ENCODE measurements at places on chromosomes 16 and 17.

DNA sequence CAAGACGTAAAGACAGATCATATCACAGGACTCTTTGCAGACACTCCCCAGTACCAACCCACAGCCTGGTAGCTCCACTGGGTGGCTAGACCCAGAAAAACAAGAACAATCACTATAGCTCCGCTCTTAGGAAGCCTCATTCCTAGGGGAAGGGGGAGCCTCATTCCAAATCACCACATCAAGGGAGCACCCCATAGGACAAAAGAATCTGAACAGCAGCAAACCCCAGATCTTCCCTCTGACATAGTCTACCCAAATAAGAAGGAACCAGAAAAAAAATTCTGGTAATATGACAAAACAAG, 237.8 kb downstream of the CEP112 start:
- DNase-seq: no peak

GRCh38 chr16:80606221-80606766, 65.5 kb downstream of the DYNLRB2 start:
- DNase-seq: no peak

DNA sequence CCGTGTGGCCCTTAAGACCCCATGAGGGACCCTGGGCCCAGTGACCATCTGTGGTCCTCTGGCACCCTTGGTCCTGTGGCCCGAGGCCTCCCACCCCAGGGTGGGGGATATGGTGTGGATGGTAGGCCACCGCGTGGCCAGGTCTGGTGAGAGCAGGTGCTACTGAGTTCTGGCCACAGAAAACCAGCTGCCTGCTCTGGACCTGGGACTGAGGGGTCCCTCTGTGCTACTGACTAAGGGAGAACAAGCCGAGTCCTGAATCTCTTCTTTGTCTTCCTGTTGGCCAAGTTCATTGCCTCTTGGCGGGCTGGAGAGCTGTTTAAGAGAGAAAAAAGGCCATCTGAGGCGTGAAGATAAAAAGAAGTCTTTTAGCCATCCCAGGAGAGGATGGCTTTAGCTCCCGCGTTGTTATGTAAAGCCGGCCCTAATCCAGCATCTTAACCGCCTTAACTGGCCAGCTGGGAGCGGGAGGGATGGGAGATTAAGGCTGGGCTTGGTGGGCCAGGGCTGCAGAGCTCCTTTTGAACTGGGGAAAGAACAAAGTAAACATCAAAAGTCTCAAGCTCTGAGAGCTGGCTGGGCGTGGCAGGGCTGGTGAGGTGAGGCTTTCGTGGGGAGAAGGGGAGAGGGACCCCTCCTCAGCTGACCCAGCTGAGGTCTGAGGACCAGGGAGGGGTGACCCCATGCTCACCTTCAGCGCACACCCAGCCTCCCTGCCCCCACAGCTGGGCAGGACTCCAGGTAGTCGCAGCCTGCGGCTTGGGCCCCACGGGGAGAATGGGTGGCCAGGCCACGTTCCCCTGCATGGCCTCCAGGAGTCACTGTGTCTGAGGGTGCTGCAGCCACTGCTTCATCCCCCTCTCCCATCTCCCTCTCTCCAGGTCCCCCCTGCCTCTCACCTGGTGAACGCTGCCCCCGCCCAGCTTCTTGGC, 62.4 kb downstream of the NKD1 start:
- DNase-seq: no peak

GRCh38 chr17:76697702-76698465, 12.9 kb downstream of the MXRA7 start:
- DNase-seq: no peak

DNA sequence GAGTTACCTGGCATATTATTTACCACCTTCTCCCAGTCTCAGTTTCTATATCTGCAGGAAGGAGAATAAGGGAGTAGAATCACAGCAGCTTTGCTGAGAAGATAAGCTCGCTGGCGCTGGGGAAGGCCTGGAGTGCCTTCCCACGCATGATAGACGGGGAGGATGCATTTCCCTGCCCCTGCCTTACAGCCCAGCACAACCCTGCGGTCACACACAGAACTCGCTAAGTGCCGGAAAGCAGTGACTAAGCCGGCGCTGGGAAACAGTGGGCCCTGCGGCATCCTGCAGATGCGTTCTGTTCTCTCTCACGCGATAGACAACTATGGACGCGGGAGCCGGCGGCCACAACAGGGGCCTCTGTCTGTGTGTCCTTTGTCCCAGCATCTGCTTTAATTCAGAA, 4.8 kb downstream of the CA5A start:
- DNase-seq: no peak

DNA sequence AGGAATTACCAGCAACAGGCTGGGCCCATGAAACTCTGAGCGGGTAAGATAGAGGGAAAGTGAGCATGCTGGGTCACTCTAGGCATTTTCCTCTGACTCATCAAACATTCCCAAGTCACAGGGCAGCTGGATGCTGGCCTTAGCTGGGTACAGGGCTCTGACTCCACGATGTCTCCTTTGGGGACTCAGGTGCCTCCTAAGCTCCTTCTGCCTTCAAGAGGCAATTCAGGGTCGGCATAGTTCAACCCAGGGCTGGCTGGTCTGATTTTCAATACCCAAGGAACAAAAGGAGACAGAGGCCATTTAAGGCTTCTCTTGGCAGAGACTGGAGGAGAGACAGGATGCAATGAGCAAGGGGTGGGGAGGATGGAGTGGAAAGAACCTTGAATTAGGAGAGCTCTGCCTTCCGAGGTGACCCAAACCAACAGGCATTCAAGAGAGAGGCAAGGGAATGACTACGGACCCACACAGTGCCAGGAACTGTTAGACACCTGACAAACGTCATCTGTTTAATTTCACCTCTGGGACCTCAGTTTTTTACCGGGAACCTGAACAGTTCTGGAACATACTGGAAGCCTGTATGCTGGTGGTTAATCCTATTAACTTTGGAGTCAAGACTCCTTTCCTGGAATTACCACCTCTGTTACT, 910 bp downstream of the WBP2 start:
- DNase-seq: no peak

GRCh38 chr17:32269377-32269776, 3.7 kb downstream of the RHBDL3 start:
- no peak for DNase-seq

- DNase-seq: no peak
These were observed 264.1 kb downstream of the ZFHX3 start for GRCh38 chr16:72783716-72784318.

DNA sequence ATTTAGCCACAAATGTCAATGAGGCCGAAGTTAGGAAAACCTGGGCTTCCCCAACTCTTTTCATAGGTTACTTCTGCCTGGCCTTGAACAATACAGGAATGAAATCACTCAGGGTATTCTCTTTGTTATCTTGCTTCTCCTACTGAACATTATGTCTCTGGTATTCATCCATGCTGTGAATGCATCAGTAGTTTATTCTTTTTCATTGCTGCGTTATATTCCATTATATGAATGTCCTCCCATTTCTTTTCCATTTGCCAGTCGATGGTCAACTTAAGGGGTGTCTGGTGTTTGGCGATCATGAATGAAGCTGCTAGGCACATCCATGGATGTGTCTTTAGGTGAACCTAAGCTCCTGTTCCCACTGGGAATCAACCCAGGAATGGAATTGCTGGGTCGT, 128.3 kb downstream of the CRLF3 start:
- DNase-seq: no peak

DNA sequence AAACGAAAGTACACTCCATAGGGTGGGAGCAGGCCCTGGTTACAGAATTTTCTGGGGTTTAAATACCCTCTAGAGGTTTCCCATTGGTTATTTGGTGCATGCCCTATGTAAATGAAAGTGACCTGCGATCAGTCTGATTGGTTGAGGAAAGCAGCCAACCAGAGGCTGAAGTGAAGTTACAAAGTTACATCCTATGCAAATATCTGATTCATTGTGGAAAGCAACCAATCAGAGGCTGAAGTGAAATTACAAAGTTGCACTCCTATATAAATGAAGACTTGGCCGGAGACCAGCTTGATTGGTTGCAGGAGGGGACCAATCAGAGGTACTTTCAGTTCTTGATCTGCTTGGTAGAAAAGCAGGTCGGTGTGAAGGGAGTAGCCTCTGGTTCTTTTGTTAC, 24.4 kb downstream of the NAA60 start:
- no peak for DNase-seq

GRCh38 chr17:37392024-37392590, 14.5 kb downstream of the ACACA start:
- no peak for DNase-seq

- DNase-seq: no peak
These were observed 3.9 kb downstream of the HOXB1 start for GRCh38 chr17:48526608-48527546.

GRCh38 chr17:63929860-63930766, 2.0 kb downstream of the CD79B start:
- no peak for DNase-seq
